Activated T-cell treated with anti-CD3 and anti-CD28 coated beads, Interleukin-2, amount 50 U/mL, for 72 hours (primary cell): ENCODE measurements at places on chromosomes 3 and 15.

DNA sequence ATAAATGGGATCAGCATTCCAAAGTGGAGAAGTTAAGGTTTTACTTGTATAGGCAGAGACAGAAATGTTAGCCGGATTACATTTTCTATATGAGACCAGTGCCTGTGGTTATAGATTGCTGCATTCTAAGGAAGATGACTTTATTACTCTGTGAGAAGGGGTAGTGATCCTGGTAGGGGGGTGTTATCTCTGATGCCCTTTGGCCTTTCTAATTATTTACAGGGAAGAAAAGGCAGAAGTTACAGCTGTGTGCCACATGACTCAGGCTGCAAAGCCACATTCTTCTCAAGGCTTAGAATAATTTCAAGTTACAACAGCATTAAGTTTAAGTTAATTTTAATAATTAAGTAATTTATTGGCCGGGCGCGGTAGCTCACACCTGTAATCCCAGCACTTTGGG, 2.2 kb upstream of the TMC3 start:
- no peak for DNase-seq

- DNase-seq: no peak
Observed at GRCh38 chr15:69504352-69505040, 51.9 kb downstream of the RPLP1 start.

DNA sequence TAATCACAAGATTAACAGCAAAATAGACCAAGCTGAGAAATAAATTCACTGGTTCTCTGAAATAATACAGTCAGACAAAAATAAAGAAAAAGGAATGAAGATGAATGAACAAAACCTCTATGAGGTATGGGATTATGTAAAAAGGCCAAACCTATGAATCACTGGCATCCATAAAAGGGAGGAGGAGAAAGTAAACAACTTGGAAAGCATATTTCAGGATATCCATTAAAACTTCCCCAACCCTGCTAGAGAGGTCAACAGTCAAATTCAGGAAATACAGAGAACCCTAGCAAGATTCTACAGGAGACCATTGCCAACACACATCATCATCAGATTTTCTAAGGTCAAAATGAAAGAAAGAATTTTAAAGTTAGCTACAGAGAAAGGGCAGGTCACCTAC, 649.7 kb upstream of the CBLB start:
- no peak for DNase-seq

DNA sequence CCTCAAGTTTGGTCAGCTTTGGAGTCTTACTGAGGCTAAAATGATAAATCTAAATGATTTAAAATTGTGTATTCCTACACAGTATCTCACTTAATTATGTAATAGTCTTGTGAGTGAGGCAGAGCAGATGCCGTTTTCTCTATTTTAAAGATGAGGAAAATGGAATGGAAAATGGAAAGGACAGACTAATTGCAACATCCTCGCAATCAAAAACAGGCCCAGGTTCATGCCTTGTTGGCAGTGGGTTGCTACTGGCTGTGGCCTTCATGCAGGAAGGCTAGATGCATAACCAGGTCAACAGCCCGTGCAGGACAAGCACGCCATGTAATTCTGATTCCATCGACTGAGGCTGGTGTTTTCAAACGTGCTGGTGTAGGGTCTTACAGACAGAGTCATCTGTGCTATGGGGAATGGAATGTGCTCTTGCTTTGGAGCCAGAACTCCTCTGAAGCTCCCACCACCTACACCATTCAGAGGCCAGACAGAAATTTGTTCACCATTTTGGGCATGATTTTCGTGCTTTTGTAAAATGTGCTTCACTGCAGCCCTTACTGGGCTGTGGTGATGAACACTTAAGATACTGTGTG, 37.9 kb downstream of the MLH1 start:
- DNase-seq: no peak

- DNase-seq: no peak
Observed at GRCh38 chr3:8668216-8668615, 23.6 kb upstream of the SSUH2 start.

DNA sequence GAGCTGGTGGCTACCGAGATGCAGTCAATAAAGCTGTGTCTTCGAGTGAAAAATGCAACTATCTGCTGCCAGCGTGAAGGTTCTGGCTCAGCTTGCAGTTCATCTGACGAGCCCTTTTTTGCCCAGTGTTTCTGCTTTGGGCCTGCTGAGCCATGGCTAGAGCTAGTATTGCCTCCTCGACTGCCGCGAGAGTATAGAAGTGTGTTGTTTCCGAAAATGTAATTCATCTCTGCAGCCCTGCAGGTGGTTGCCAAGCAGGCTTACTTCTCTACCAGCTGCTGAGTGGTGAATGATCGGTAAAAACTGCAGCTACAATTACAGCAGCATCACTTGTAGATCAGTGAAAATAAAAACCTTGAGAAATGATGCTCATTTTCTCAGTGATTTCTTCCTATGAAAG, 114.8 kb downstream of the DLG1 start:
- DNase-seq: no peak

DNA sequence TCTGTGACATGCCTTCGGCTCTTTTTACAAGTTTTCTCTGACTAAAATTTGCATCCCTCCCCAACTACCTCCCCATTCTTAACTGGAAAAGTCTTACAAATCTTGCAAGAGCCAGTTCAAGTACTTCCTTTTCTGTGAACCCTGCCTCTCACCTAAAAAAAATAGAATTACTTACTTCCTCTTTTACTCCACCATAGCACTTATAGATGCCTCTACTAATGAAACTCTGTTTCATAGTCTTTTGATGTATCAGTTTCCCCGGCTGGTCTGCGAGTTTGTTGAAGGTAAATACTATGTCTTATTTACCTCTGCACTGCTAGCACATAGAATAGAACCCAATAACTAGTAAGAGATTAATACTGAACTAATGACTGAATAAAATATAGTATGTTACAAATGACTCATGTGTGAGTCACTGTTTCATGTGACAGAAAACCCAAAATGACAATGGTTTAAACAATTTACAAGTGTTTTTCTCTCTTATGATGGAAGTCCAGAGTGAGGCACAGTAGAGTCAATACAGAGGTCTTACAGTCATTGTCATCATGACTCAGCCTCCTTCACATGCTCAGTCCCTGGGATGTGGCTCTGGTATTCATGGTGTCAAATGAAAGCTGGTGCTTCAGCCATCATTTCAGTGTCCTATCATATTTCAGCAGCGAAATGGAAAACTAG, 393.5 kb downstream of the RSL24D1 start:
- no peak for DNase-seq

- DNase-seq: no peak
Observed at GRCh38 chr3:128491691-128491940, 1.4 kb downstream of the GATA2 start.

- no peak for DNase-seq
Observed at GRCh38 chr3:155248531-155249187, 44.8 kb downstream of the STRIT1 start.

DNA sequence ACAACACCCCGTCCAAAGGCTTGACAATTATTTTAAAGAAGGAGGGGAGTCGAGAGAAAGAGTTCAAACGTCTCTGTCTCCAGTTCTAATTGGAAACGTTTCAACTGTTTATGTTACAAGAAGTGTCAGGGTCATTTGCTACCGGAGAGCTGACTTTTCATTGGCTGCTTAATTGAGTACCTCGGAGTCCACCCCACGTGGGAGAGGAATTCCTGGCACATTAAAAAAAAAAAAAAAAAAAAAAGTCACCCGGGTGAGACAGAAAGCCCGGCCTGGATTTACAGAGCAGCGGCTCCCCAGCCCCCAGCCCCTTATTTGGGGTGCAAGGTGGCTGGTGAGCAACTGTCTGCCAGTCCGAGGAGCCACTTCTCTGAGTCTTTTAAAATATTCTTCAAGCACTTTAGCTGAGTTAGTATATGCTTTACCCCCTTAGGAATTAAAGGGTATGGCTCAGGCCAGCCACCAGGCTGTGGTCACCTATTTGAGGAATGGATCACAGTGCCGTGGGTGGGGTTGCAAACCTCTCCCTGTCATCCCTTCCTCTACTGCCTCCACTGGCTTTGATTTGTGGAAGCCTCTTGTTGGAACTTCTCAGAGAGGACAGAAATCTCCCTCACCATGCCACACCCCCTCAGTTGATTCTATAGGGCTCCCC, 3.9 kb upstream of the TLE3 start:
- DNase-seq: no peak

DNA sequence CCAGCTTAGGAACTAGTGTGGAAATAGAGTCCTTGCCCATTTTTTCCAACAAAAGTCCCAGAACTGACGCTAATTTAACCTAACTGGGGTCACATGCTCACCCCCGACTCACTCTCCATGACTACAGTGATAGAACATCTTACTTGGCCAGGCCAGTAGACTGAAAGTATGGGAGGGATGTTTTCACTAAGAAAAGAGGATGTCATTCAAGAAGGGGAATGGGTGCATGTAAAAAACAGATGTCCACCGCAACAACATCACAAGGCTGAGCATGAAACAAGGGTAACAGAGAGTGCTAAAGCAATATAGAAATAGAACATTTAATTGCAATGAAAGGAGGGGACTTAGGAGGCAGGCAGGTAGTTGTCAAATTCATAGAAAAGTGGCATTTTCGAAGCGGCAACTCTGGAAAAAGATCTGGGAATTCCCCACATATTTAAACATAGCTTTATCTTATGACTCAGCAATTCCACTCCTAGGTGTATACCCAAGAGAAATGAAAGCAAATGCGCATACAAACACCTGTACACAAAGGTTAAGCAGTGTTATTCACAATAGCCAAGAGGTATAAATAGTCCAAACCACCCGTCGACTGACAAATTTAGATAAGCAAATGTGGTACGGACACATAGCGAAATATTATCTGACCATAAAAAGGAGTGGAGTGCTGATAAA, 41.1 kb upstream of the UBE2E2 start:
- no peak for DNase-seq

GRCh38 chr3:69214241-69214640, 91.8 kb upstream of the LMOD3 start:
- no peak for DNase-seq

GRCh38 chr3:126716057-126716456, 12.0 kb downstream of the CHCHD6 start:
- no peak for DNase-seq

DNA sequence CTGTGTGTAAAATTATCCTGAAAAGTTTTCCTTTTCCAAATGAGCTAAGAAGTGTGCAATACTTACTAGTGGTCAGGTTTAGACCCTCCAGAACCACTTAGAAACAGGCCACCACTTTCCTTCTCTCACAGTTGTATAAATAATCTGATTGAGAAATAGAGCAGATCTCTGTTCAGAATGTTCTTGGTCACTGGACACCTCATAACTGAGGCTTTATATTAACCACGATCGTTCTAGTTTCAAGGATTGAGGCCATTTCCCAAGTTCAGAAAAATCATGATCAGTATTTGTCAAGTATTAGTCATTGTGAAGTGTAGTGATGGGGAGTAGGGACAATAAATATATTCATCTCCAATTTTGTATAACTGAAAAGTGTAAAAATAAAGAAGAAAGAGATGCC, 1.0 kb upstream of the MAP3K13 start:
- no peak for DNase-seq

DNA sequence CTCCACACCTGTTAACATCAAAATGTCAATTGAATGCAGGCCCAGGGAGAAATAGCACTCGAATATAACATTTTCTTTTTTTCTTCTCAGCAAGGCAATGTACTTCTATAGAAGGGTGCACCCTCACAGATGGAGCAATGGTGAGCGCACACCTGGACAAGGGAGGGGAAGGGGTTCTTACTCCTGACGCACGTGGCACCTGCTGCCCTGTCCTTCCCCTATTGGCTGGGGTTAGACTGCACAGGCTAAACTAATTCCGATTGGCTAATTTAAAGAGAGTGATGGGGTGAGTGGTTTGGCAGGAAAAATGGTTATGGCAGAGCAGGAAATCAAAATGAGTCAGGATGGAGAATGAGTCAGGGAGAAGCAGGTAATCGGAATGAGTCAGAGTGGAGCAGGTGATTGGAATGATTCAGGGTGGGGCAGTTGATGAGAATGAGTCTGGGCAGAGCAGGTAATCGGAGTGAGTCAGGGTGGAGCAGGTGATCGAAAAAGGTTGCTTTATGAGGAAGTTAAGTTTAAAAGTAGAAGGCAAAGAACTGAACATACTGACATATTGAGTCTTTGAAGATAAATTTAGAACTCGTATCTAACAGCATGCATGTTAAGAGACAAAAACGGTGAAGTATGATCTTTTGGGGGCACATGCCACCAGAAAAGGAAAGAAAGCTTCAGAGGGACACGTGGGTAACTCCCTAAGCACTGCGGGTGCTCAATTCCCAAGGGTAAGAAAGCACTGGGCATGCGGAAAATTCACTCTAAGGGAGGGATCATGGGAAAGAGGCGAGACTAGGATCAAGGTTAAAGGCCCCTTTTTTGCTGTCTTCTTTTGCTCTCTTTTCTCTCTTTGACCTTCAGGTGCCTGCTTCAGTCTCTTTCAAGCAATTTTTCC, 72.9 kb upstream of the GALNT15 start:
- DNase-seq: peak; percentile 5

DNA sequence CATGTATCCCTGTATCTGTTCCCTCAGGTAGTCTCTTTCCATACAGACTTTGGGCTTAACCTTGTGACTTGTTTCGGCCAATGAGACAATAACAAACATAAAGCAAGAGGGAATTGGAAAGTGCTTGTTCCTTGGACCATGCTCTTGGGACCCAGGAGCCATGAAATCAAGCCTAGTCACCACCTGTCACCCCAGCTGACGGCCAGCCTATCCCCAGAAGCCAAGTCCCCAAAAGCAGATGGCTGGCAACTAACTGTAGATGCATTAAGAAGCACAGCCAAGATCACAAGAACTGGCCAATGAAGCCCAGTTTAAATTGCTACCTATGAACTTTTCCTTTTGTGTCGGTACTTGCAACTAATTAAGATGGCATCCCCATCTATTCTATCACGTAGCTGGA, 822.0 kb downstream of the CADM2 start:
- DNase-seq: no peak

- no peak for DNase-seq
Observed at GRCh38 chr3:129226374-129226773, 23.0 kb upstream of the COPG1 start.

GRCh38 chr3:11660242-11660641, 16.5 kb upstream of the VGLL4 start:
- no peak for DNase-seq

GRCh38 chr15:94235646-94236045, 4.3 kb downstream of the MCTP2 start:
- no peak for DNase-seq

DNA sequence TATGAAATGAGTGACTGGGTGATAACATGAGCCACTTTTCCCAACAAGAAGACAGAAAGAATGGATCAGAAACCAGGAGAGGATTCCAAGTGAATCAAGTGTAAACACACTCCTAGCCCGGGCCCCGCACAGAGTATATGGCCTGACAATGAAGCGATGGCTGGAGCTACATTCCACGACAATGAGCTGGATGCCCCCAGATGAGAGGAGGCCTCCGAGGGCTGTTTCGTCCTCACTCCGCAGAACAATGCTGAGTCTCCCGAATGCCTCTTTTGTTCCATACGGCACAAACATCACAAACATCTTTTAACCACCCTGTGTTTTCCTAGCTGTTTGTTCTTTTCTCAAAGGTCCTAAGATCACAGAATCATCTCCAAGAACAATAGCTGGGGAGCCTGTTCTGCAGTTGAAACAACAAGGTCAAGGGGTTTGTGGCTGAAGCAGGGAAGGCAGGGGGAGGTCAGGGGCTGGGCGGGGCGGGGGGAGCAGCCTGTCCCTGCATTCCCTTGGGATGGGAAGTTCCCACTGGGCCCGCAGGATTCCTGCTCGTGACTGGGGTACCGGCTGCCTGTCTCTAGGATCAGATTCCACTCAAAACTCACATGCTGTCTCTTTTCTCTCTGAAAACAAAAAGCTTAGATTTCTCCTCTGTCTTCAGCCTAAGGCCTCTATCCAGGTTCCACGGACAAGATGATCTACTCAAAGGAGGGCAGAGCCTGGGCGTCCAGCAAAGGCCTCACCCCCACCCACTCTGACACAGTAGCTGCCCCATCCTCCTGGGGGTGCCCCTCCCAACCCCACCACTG, 151.3 kb downstream of the XXYLT1 start:
- no peak for DNase-seq

- DNase-seq: no peak
Observed at GRCh38 chr15:93045191-93045785, 43.7 kb downstream of the RGMA start.
